ENCODE measurements at places on chromosomes 12 and 14.

GRCh38 chr12:14714437-14714836, 18.0 kb upstream of the GUCY2C start:
- no peak for DNase-seq

- DNase-seq: no peak
Measured at GRCh38 chr12:57626921-57627445, 6.0 kb downstream of the B4GALNT1 start.

GRCh38 chr14:104601786-104602185, 2.8 kb downstream of the TMEM179 start:
- DNase-seq: no peak

DNA sequence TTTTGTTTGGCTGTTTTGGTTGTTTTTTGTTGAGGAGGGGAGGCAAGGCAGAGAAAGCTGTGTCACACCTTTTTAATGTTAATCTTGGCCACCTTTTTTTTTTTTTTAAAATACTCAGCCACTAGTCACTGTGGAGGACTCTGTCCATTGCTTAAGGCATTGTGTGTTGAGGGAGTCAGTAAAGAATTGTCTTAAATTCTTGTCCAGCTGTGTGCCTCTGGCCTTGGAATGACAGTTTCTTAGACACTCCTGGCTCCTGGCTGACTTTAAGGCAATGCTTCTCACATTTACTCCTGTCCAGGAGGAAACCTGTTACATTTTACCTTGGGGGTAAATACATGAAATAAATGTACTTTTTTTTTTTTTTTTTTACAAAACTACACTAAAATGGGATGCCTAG, 18.1 kb upstream of the SMCO2 start:
- no peak for DNase-seq

DNA sequence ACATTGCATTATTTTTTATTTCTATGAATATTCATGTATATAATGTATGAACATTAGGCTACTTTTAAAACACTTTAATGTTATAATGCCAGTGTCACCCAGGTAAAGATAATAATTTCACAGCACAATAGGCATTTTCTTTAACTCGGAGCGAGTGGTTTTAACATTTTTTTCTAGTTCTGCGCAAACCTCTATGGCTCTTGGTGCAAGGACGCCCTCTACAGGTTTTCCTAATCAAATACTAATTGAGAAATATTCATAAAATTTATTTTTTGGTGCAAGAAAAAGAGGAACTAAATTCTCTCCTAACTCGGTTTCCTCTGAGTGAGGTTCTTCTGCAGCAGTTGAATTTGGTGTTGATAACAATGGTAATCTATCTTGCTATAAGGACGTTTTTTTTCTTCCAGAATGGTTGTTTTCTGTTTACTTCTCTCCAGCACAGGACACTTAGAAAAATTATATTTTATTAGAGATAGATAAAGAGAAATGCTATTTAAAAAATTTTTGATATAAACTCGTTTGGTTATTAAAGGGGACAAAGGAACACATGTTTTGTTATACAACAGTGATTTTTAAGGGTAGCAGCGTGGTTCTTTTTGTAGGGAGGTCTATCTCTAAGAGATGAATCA, 2.4 kb upstream of the WIF1 start:
- peak; percentile 92 for DNase-seq

- no peak for DNase-seq
Measured at GRCh38 chr12:103100257-103100831, 142.9 kb downstream of the ASCL1 start.

DNA sequence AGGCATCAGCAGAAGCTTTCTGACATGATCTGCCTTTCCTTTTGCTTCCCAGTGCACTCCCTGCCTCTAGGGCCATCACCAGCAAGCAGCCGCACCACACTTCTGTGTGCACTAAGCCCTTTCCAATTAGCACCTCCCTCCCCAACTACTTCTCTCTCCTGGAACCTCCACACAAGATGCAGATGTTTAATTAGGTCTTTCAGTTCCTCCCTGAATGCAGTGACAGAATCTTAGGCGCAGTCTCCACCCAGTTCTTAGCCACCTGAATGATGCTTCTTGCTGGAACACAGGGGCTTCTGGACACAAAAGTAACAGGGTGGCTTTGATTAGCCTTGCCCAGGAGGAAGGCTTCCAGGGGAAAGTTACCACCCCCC, 32.9 kb downstream of the NIN start:
- no peak for DNase-seq

GRCh38 chr12:61355105-61355504, 905.1 kb upstream of the USP15 start:
- no peak for DNase-seq

DNA sequence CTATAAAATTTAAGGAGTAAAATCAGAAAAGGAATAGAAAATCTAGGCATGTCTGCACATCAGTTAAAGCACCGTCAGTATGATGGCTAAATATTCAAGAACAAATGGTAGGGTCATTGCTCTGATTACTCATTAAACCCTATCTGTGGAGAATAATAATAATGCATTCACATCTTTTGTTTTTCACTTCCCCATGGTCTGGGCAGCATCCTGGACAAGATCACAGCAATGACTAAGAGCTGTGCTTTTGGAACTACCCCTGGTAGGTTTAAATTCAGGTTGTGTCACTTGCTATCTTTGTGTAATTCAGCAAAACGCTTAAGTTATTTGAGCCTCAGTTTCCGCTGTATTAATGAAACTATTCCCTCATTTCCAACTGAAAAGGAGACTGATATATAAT, 33.1 kb downstream of the C12orf42 start:
- DNase-seq: no peak

- no peak for DNase-seq
Measured at GRCh38 chr12:50099302-50100008, 4.4 kb upstream of the GPD1 start.

DNA sequence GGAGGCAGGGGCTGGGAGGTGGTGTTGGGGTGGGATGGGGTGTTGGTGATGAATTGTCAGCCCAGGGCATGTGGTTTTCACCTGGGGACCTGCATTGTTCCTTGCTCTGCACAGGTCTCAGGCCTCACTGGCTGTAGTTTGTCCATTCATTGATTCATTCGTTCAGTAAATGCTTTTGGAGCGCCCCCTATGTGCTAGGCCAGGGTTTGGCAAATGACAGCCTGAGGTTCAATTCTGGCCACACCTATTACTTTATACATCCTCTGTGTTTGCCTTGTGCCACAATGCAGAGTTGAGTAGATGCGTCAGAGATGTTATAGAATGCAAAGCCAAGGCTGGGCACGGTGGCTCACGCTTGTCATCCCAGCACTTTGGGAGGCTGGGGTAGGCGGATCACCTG, 4.7 kb downstream of the ADCK1 start:
- DNase-seq: peak; percentile 60

DNA sequence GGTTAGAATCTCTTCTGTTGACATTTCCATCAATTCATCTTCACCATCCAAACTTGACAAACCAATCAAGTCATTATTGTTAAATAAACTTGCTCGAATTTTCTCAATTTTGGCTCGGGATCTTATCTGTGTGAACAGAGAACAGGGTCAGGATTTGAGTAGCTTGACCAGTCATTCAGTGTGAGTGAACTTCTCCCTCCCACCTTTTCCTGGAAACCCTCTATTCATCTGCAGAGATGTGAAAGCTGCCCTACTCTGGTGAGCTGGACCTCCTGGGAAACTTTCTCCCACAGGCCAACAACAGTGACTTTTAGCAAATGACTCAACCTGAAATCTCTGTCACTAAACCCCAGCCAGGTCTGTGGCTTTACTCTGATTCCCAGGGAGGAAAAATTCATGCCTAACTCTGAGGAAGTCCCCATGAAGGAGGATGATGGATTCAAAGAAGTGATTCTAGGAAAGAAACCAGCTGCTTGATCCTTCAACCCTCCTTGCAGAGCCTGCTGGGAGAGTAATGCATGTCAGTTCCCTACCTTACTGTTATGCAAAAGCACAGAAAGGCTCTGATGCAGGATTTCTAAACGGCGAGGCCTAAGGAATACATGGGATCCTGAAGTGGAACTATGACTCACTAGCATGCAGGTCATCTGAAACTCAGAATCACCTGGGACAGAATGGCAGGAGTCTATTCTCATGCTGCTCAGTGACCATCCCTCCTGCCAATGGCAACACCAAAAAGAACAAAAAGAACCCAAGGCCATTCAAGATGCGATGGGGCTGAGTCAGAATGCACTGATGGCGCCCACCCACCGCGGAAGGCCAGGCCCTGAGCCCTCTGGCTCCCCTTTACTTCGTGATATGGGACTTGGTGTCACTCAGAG, 58.0 kb downstream of the TRAFD1 start:
- DNase-seq: no peak

GRCh38 chr12:57465030-57465746, 5.6 kb downstream of the GLI1 start:
- no peak for DNase-seq

DNA sequence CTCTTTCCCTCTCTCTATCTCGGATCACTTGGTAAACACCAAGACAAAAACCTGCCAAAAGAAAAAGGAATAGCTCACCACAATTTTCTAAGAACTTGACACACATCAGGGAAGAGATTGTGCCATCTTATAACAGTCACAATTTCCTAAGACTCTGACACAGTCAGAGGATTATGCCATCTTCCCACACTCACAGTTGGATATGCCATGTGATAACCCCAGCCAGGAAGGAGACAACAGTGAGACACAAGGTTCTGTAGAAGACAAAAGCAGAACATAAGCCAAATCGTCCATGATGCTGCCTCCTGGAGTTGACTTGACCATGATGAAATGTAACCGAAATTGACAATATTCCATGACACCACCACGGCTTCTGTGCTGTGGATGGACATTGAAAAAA, 2.8 kb upstream of the CLEC9A start:
- DNase-seq: peak; percentile 76

DNA sequence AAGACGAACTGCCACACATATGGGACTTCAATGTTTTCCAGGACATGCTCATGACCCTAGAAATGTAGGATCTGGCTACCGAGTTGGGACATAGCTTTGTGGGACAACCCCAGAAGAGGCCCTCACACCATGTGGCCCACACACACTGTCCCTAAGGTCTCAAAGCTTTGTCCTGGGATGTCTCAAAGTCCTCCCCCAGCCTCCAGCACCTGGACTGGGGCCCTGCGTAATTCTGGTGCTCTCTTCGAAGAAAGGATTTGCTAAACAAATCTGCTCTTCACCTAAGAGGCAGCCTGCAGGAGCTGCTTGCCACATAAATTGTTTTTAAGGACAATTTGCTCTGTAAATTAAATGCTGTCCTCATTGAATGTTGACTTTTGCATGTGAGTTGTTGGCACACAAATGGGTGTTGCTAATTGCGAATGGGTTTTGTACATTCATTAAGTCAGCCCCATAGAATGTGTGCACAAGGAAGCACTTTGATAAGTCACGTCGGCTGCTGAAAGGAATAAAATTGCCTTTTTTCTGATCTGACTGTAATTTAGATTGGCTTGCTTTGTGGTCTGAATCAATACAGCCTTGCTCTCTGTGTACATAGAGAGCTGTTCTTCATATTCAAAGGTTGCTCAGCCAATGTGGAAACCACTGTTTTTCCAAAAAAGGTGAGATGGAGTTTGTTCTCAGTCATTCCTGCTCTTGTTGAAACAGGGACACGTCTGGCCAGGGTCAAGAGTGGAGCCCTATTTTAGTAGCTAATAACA, 161.6 kb upstream of the PWP1 start:
- DNase-seq: no peak

DNA sequence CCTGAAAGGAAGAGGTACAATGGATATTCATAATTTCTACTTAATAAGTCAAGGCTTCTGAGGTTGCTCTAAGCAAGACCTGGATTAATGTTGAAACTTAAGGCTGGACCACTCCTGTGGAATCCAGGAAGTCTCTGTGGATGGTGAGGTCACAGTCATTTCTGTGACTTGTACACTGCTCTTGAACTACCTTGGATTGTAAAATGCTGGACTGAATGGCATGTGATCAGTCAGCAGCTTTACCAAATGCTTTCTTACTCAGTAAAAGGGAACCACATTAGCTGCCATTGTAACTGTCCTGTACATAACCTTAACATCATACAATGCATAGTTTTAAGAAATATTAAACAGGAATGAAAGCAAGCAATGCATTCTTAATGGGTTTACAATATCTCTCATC, 182.9 kb downstream of the NOVA1 start:
- no peak for DNase-seq

GRCh38 chr14:98682726-98683125, 589.3 kb downstream of the BCL11B start:
- no peak for DNase-seq

DNA sequence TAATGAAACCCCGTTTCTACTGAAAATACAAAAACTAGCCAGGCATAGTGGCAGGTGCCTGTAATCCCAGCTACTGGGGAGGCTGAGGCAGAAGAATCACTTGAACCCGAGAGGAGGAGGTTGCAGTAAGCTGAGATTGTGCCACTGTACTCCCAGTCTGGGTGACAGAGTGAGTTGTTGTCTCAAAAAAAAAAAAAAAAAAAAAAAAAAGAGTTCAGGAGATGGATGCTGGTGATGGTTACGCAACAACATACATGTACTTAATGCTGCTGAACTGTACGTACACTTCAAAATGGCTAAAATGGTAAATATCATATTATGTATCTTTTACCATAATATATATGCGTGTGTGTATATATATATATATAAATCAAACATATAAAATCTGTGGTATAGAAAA, 29.0 kb downstream of the ACTN1 start:
- DNase-seq: peak; percentile 42

GRCh38 chr12:49462083-49462744, 76.6 kb upstream of the KCNH3 start:
- DNase-seq: peak; percentile 16

DNA sequence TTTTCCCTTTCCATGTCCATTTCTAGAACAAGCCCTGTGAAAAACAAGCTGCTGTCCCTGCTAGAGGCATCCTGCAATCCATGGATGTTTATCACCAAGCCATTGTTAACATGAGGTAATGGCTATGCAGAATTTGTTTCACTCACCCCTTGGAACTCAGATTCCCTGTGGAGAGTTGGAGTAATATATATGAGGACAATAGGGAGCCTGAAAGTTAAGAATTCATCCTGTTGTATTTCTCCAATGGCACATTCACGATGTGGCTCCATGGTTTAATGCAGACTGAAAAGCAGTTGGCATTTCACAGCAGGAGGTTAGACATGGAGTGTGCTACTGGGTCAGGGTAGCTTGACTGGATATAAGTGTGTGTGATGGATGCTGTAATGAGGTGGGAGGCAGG, 32.4 kb downstream of the GPR65 start:
- no peak for DNase-seq

DNA sequence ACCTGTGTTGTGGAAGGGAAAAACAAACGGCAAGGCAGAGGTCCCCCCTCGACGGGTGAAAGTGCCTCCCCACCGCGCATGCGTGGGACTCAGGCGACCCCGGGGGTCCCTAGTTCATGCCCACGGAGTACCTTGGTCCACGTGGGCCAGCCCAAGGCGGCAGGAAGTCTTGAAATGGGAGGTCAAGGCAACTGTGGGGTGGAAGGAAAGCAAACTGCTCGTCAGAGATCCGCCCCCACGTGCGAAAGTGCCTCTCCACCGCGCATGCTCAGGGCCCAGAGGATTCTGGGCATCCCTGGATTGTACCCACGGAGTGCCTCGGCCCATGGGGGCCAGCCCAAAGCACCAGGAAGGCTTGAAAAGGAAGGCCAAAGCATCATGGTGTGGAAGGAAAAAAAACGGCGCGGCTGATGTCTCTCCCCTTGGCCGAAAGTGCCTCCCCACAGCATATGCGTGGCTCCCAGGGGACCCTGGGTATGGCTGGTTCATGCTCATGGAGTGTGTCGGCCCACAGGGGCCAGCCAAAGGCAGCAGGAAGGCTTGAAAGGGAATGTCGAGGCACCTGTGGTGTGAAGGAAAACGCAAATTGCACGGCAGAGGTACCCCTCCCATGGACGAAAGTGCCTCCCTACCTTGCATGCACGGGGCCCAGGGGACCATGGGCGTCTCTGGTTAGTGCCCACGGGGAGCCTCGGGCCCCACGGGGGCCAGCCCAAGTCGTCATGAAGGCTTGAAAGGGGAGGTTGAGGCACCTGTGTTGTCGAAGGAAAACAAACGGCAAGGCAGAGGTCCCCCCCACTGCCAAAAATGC, 369.7 kb downstream of the ALG10 start:
- DNase-seq: no peak

Data from hematopoietic multipotent progenitor cell treated with erythropoietin and hydrocortisone succinate and interleukin-3 and kit ligand, for 4 days (in vitro differentiated cells).